ENCODE measurements at places on chromosomes 2 and 18. TPM values are rescaled to one million over a fixed set of nuclear protein-coding genes. Genes with fewer than 3 reads are reported as not detected.

DNA sequence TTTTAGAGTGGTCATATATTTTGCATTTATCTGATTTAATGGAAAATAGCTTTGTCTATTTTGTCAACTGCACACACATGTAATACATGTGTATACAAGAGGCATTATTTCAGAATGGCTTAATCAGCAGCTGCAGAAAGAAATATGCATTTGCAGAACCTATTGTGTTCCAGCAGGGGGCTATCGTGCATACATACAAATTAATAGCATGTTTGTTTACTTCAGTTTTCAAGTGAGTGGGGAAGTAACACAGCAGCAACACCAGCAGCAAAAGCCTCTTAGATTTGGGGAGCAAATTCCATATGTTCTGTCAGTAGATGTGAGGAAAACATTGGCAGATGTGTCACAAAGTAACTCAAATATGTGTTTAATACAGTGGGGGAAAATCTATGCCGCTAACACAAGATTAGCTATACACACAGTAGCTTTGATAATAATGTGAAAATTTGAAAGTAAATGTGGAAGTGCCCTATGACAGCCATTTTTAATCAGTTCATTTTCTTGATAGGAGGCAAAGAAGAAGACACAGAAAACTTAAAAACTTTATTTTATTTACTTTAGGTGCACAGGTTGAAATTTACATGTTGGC is 218.1 kb downstream of the WDR7 start:
- no peak for DNase-seq

DNA sequence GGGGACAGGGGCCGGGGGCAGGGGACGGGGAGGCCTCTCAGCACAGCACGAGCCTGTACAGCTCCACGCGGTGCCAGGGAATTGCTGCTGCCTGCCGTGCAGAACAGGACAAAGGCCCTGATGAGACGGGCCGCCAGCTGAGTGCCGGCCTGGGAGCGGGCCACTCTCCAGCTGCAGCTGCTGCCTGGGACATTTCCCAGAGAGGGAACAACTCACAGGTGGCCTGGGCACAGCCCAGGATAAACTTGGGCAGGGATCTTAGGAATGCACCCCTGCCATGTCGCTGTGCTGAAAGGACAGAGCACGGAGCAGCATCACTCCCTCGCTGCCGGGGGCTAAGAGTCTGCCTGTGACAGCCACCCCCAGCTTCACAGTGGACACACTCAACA is 38.8 kb downstream of the CENPO start:
- no peak for DNase-seq

- DNase-seq: no peak
These were observed 4.8 kb upstream of the ITPRIPL1 start for GRCh38 chr2:96320326-96320725.

- no peak for DNase-seq
These were observed 7.3 kb upstream of the PLEK start for GRCh38 chr2:68357605-68358337.

DNA sequence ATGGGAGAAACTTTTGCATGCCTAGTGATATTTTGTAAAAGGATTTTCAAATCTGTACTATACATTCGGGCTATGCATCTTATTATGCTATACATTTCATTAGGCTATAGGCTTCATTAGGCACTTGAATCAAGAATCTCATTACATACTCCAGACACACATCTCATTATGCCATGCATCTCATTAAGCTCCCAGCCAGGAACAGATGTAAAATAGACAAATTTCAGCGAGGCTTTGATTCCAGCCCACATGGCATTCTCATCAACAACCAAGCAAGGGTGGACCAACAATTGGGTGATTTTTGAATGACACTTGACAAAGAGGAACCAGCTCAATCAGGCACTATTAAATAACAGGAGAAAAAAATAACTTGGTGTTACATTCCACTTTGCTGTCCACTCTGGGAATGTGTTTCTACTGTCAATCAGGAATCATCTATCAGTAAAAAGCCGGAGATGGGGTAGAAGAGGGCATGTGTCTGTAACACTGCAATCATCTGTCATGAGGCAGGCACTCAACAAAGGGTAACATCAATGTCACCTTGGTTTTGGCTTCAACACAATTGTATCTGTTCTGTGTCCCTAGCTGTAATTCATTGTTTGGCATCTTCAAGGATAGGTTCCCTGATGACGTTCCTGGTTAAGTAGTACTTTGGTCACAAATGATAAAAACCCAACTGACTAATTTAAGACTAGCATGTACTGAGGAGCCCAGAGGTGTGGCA is 498.6 kb downstream of the EPHA4 start:
- no peak for DNase-seq

GRCh38 chr2:46402874-46403273 is 76.5 kb upstream of the TMEM247 start:
- no peak for DNase-seq

GRCh38 chr2:145108959-145109710 is 589.2 kb upstream of the ZEB2 start:
- DNase-seq: no peak

GRCh38 chr18:69539404-69539803 is 138.7 kb downstream of the DOK6 start:
- no peak for DNase-seq

GRCh38 chr2:119696005-119696404 is 17.0 kb downstream of the TMEM177 start:
- DNase-seq: no peak

DNA sequence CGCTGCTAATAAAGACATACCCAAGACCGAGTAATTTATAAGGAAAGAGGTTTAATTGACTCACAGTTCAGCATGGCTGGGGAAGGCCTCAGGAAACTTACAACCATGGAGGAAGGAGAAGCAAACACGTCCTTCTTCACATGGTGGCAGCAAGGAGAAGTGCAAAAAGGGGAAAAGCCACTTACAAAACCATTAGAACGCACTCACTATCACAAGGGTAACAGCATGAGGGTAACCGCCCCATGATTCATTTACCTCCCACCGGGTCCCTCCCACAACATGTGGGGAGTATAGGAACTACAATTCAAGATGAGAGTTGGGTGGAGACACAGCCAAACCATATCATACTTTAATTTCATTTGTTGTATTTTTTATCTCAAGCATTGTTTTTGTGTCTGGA is 67.5 kb downstream of the ATP9B start:
- DNase-seq: no peak

DNA sequence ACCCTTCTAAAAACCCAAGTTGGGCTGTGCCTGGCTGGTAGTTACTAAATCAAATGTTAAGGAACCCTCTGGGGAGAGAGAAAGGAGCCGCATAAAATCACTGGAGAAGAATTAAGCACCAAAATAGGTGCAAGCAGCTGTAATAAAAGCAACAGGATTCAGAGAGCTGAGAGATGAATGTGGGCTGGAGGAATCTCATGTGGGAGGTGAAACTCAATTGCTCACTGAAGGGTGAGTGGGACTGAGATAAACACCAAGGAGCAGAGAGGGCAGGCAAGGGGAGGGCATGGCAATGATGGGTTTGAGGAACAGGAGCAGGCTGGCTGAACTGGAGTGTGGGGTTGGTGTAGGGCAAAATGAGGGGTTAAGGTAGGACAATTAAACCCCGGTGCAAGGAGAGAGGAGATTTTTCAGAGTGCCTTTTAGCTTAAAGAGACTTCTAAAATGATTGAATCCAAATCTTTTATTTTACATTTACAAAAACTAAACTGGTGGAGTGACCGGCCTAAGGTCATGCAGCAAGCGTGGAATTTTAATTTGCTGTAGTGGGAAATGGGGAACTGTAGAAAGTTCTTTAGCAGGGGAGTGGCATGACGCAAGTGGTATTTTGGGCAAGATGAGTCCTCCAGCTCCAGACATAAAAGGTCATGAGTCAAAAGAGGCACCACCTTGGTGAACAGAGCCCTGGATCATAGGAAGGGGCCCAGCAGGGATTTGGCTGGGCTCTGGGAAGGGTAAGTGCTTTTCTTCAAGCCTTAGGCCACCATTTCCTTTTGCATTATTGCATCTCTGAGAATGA is 10.5 kb downstream of the PLB1 start:
- DNase-seq: no peak

DNA sequence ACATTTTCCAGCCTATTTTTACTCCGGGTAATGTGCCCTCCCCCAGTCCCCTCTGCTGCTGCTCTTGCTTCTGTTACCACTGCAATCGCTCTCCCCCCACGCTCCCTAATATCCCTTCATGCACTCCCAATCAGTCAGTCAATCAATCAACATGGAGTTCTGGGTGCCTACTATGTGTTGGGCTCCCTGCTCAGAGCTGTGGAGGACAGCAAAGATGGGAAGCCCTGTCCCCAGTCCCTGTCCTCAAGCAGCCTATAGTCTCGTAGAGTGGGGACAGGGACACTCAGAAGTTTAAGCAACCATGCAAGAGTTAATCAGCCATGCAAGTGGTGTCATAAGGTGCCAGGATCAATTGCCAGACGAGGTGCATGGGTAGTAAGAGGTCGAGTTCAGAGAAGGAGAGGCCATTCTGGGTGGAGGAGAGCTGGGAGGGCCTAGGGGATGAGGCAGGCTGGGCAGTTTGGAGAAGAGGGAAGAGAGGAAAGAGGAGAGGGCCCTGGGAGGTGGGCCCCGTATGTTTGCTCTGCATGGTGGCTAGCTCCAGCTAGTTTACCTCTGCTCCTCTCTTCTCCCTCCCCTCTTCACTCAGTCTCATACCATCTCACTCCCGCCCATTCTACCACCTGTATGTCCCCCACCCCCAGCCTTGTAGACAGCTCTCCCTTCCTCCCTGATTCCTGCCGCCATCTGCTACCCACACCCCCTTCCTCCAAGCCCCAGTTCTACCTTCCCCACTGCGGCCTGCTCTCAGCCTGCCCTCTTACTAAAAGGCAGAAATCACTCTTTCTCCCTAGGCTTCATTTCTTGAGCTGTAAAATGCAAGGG is 3.9 kb downstream of the ASIC4 start:
- no peak for DNase-seq

GRCh38 chr2:156445296-156446220 is 9.4 kb downstream of the GPD2 start:
- no peak for DNase-seq

GRCh38 chr2:74766780-74767179 is 67.1 kb upstream of the HK2 start:
- DNase-seq: no peak

- no peak for DNase-seq
These were observed 15.2 kb upstream of the ZFP36L2 start for GRCh38 chr2:43241558-43241957.

GRCh38 chr2:240915526-240916341 is 9.6 kb downstream of the CROCC2 start:
- DNase-seq: no peak

- DNase-seq: no peak
These were observed 15.3 kb upstream of the MPPE1 start for GRCh38 chr18:11923450-11923849.

- DNase-seq: no peak
These were observed 26.3 kb downstream of the MRPL35 start for GRCh38 chr2:86225581-86225980.

- no peak for DNase-seq
These were observed 54.5 kb downstream of the MAP4K4 start for GRCh38 chr2:101751875-101752619.

GRCh38 chr2:31404827-31405226 is 9.7 kb downstream of the XDH start:
- DNase-seq: no peak

GRCh38 chr2:75432761-75433361 is 127.9 kb downstream of the EVA1A start:
- no peak for DNase-seq

GRCh38 chr2:158995677-158996049 is 27.2 kb downstream of the TANC1 start:
- DNase-seq: no peak

DNA sequence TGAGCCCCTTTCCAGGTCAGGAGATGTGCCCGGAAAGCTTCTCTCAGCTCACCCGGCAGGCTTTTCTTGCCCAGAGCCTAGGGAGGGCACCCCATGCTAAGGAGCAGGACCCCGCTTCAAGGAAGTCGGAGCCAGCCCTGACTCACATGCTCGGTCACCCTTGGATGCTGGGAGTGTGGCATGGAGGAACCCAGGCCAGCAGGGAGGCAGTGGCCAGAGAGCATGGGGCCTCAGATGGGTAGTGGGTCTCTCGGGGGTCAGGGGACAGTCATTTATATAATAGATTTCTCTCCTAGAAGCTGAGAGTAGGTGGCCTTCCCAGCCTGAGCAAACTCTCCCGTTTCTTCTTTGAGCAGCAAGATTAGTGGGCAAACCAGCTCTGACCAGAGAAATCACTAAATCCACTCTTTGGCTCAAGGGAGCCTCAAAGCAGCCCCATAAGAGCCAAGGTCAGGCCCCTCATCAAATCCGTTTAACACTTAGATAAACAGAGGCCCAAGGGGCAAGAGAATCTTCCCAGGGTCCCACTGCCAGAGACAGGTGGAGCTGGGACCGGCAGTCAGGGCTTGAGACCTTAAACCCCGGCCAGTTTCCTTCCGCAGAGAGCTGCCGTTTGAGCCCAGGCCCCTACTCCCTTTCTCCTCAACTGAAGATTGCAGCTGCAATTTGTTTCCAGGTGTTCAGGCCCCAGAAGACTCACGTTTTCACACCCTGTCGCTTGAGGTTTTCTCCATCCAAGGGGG is 113.1 kb downstream of the CYP26B1 start:
- no peak for DNase-seq

GRCh38 chr2:181746844-181747243 is 66.5 kb upstream of the NEUROD1 start:
- DNase-seq: no peak

GRCh38 chr2:241316825-241317224 is 1.1 kb downstream of the SEPTIN2 start:
- DNase-seq: no peak

- DNase-seq: no peak
These were observed 38.5 kb downstream of the THAP4 start for GRCh38 chr2:241598487-241598886.

GRCh38 chr2:227154986-227155774 is 8.8 kb downstream of the COL4A4 start:
- DNase-seq: no peak

DNA sequence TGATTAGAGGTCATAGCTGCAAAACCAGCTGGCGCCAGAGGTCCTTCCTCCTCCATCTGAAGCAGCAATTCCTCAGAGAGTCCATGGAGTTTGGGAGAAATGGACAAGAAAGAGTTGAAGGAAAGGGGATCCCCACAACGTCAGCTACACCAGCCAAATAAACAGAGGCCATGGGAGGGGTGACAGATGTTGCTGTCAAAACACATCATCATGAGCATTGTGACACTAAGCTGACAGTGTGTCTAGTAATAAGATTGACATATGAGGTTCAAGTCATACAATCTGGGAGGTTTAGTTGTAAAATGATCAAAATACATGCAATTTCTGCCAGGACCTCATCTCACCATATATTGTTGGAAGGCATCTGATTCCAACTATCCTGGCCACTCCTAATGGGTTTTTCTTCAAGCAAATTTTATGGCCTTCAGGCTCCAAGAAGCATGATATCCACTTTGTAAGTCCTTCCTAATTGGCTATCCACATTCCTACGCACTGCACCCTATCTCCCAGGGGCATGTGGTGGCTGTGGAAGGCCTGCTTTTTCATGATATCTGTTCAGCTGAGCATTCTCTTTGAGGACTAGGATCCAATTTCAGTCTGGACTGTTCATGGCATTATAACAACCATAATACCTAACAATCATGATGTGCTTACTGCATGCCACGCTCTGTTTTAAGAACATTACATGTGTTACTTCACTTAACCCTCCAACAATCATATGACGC is 335.0 kb upstream of the ID2 start:
- DNase-seq: no peak

FLACC1 gene
- 1.3 TPM for total RNA-seq

LCLAT1 gene
- 22.8 TPM for total RNA-seq

GPR55 gene
- total RNA-seq: 0.05 TPM

NETO1 gene
- total RNA-seq: 2.4 TPM

OR6B2 gene
- total RNA-seq: not detected

ABHD1 gene
- total RNA-seq: not detected

MEIS1 gene
- 213 TPM for total RNA-seq

Measured in urinary bladder (tissue), 4 donors.